ENCODE measurements at places on chromosomes 1 and 21.

DNA sequence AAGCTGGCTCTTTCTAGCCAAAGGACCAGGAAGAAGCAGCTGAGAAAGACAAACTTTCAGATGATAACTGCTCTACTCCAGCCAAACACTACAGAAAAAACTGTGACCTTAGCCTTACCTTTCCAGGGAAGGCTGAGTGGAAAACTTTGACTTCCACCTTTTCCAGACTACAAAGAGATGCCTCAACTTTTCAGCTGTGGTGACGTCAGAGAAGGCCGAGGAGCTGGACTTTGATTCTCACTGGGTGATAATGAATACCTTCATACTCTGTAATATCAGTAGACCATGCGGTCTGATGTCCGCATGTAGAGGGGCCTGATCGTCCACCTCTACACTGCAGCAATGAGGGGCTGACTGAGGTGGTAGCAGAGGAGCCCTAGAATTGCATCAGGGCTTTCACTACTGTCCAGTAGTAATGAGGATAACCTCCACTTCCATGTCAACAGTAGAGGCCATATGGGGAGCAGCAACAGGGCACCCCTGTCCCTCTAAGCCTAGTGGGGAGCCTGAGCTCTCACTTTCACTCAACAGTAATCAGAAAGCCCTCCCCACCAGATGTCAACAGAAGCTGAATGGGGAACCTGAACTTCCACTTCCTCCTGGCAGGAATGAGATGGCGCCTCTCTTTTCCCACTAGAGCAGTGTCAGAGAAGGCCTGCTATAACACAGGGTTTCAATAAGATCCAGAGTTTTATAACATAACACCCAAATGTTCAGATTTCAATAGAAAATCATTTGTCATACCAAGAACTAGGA, 28.4 kb upstream of the PADI1 start:
- no peak for DNase-seq

GRCh38 chr1:208047975-208048374, 137.1 kb upstream of the CD34 start:
- DNase-seq, result no peak

DNA sequence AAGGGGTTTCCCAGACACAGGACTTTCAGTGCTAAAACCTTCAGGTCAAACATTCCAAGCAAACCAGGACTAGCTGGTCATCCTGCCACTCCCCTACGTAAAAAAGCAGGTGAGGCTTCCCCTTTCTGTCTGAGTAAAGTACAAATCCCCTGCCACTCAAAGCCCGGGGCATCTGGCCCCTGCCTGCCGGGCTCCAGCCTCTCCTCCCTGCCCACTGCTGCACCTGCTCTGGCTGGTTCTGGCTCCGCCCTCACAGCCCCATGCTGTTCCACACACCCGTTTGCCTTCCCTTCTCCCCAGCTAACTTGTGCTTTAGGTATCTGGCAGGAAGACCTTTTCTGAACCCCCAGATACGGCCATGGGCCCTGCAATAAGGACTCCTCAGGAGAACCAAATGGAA, 23.3 kb upstream of the S100A7 start:
- no peak for DNase-seq

GRCh38 chr1:193394336-193394735, 207.9 kb upstream of the B3GALT2 start:
- no peak for DNase-seq

- DNase-seq, result no peak
Measured at GRCh38 chr1:21814981-21815582, 3.0 kb downstream of the LDLRAD2 start.

DNA sequence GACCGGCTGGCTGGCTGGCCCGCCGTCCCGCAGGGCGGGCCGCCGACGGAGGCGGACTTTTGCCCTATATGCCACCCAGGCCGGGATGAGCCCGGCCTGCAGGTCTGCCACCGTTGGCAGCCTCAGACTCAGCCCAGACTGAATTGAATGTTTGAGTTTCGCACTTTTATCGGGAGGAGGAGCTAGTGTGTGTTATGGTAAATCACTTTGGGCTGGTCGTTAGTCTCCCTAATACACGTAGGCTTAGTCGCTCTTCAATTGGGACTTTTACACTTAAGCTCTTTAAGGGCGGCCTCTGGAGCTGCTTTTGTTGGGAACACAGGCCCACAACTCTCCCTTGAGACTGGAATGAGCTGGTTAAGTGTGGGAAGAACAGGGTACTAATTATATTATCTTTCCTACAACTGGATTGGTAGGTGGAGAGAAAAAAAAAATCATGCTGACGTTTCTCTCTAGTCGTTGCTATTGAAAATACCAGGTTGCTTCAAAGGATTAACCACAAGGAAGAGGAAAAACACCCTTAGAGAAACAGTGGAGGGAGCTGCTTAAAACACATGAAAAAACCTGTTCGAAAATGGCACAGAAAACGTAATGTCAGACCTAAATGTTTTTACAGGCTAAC, 1.4 kb upstream of the IRF2BP2 start:
- DNase-seq, result peak; percentile 94

GRCh38 chr1:156582388-156583017, 3.0 kb downstream of the TTC24 start:
- DNase-seq, result no peak

GRCh38 chr1:234608025-234608910, 1.7 kb downstream of the IRF2BP2 start:
- DNase-seq, result peak; percentile 91

DNA sequence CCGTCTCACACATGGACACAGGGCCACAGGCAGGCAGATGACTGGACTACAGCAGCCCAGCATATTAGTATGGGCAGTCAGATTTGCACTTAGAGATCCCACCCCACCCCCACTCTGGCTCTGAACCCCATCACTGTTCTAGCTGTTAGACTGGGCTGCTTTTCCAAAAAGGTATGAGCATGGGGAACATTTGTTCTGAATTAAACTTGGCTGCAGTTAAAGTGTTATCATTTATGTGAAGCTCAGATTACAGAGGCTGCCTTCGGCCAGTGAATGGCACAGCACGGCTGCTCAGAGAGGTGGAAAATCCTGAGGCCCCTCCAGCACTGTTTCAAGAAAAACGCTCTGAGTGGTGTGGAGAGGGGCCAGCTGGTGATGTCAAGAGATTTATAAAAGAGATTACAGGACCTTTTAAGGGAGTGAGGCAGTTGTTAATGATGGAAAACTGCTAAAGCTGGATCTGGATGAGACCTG, 6.9 kb upstream of the NOS1AP start:
- peak; percentile 35 for DNase-seq
